ENCODE measurements at places on chromosomes 2 and 18.

DNA sequence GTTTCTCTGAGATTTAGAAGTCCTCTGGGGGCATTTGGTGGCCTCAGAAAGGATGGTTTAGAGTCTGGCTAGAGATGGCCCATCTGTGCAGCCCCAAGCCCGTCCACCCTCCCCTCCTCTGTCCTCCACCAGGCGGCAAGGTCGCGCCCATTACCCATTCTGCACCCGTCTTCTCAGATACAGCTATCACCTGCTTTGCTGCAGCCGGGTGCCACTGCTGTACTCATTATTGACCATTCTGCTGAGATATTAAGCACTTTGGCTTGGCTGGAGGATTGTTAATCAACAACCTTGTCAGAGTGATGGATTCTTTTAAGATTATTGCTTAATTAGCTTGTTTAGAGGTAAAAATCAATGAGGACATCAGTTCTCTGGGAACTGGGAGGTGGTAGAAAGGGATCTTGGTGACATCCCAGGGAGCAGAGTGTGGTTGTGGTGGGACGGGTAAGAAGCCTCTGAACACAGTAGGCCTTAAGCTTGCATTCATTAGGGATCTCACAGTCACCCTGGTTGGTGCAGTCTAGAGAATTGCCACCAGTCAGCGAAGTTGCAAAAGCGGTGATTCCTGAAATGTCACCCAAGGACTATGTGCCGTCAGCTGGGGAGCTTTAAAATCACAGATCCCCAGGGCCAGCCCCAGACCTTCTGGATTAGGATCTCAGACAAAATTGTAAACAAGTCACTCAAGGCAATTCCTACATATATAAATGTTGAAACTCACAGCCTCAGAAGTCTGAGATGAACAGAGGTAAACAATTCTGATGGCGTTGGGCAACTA is 90.9 kb downstream of the CAPN13 start:
- no peak for DNase-seq

DNA sequence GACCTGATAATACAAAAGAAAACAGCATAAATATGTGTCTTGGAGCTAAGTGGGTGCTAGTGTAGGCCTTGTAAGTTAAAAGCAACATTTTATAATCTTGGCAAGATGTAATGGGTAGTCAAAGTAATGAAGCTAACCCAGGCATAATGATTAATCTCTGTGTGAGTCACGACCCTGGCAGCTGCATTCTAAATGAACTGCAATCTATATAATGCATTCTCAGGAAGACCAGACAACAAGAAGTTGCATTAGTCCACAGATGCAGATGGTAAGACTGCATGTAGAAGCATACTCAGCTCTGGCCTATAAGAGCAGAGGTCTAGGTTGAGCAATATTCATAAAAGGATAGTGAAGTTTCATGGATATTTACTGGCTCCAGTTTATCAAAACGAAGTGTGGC is 85.6 kb upstream of the ETAA1 start:
- DNase-seq = peak; percentile 93

GRCh38 chr2:97355887-97356286 is 233.8 kb downstream of the ANKRD36B start:
- DNase-seq = no peak

DNA sequence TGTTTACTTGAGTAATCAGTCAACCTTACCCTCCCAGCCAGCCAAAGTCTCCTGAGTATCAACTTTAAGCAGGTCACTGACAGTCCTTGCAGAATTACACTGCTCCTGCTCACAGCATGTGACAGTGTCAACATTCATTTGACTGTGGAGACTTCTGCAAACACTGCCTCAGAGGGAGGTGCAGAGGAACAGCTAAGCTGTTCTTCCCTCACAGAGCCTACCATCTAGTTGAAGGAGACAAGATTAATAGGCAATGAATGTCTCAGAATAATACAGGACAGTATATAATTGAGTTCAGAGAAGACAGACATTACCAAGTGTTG is 11.9 kb downstream of the SLC14A2 start:
- DNase-seq = no peak

- peak; percentile 26 for DNase-seq
These were observed 97.6 kb upstream of the PPP1CB start for GRCh38 chr2:28653892-28654662.

- peak; percentile 66 for DNase-seq
These were observed 47.8 kb downstream of the SATB2 start for GRCh38 chr2:199409759-199410529.

DNA sequence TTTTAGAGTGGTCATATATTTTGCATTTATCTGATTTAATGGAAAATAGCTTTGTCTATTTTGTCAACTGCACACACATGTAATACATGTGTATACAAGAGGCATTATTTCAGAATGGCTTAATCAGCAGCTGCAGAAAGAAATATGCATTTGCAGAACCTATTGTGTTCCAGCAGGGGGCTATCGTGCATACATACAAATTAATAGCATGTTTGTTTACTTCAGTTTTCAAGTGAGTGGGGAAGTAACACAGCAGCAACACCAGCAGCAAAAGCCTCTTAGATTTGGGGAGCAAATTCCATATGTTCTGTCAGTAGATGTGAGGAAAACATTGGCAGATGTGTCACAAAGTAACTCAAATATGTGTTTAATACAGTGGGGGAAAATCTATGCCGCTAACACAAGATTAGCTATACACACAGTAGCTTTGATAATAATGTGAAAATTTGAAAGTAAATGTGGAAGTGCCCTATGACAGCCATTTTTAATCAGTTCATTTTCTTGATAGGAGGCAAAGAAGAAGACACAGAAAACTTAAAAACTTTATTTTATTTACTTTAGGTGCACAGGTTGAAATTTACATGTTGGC is 218.1 kb downstream of the WDR7 start:
- peak; percentile 64 for DNase-seq

- no peak for DNase-seq
These were observed 568.5 kb downstream of the CMPK2 start for GRCh38 chr2:6297238-6297637.

DNA sequence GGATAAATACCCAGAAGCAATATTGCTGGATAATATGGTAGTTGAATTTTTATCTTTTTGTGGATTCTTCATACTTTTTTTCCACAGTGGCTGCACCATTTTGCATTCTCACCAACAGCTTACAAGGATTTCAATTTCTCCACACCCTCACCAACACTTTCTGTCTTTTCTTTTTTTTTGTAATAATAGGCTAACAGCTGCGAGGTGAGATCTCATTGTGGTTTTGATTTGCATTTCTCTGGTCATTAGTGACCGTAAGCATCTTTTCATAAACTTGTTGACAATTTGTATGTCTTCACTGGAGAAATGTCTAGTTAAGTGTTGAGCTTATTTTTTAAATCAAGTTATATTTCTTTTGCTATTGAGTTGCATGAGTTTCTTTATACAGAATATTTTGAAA is 17.6 kb upstream of the SLC9A2 start:
- no peak for DNase-seq

GRCh38 chr18:25310045-25310444 is 41.9 kb downstream of the ZNF521 start:
- peak; percentile 71 for DNase-seq

- peak; percentile 52 for DNase-seq
These were observed 1.8 kb downstream of the ZCCHC2 start for GRCh38 chr18:62524440-62525200.

DNA sequence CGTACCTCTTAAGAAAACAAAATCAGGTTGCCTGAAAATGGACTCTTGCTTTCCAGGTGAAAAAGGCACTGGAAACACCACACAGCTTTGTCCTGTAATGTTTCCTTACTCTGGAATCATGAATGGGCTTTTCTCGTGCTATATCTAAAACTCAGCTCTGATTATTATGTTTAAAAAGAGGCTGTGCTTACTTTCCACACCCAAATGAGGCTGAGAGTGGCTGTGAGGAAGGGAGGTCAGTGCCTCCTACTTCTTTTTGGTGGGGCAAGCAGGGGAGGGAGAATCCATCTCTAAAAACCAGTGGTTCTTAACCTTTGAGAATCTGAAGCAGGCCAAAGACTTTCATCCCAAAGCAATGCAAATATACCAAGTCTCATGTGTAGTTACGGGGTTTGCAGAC is 148.6 kb downstream of the FAM210A start:
- no peak for DNase-seq

GRCh38 chr2:134396493-134396892 is 142.6 kb downstream of the MGAT5 start:
- no peak for DNase-seq

- no peak for DNase-seq
These were observed 169.4 kb upstream of the SIX3 start for GRCh38 chr2:44772131-44772530.

DNA sequence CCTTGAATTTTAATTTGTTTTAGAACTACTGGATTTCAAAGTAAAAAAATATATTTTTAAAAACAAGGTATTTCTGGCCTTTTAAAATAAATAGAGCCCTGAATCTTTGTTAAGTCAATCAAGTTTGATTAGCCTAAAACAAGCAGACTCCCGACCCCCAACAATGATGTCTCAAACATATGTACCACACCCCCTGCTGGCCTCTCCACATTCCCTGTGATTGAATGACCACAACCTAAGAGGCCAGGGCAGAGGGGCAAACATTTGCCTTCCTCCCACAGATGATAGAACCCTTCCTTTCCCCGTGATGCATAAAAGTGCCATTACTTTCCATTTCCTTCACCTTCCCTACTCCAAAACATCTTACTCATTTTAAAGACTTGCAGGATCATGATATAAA is 130.9 kb downstream of the STK39 start:
- peak; percentile 18 for DNase-seq

GRCh38 chr2:223914324-223914723 is 30.8 kb downstream of the WDFY1 start:
- no peak for DNase-seq

DNA sequence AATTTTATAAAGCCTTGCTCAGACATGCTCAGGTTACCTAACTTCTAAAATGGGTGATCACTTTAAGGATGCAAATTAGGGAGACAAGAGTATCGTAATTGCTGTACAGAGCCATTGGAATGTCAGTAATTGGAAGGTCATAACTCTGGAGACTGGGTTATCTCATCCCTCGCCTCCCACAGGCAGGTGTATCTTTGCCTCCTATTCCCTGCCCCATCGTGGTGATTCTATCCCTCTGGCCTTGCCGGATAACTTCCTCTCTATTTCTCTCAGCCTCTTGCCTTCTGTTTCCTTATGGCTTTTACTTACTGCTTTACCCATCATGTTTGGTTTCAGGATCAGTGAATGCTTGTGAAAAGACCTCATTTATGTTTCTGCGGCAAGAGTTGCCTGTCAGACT is 2.5 kb downstream of the PDK1 start:
- DNase-seq = no peak

- peak; percentile 90 for DNase-seq
These were observed 96.7 kb downstream of the CRIM1 start for GRCh38 chr2:36452260-36452659.

Data from EH (cell line).